Activated CD4-positive, alpha-beta T cell treated with anti-CD3 and anti-CD28 coated beads, Interleukin-2, amount 50 U/mL, for 48 hours (primary cell): ENCODE measurements at places on chromosomes 7 and 10.

DNA sequence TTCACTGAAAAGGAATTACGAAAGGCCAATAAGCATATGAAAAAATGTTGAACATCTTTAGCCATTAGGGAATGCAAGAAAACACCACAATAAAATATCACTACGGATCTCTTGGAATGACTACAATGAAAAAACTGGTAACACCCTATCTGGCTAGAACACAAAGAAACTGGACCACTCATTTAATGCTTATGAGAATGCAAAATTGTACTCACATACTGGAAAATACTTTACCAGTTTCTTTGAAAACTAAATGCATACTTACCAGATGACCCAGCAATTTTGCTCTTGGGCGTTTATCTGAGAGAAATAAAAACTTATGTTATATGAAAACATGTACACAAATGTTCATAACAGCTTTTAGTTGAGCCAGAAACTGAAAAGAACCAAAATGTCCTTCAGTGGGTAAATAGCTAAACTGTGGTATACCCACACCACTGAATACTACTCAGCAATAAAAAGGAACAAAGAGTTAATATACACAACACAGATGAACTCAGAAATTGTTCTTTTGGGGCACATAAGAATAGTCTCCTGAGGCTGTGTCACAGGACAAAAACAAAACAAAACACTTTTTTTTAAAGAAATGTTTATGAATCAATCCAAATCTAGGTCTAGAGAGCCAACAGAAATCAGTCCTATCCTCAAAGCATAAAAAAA lies 23.5 kb downstream of the CNOT4 start:
- no peak for DNase-seq

- DNase-seq: no peak
Measured at GRCh38 chr10:103923502-103923901, 5.5 kb upstream of the STN1 start.

- DNase-seq: no peak
Measured at GRCh38 chr10:45152726-45153125, 152.0 kb downstream of the ZNF22 start.

GRCh38 chr7:24828891-24829661 lies 71.8 kb upstream of the GSDME start:
- DNase-seq: no peak
